Activated T-cell treated with anti-CD3 and anti-CD28 coated beads, Interleukin-2, amount 50 U/mL, for 48 hours (primary cell): ENCODE measurements at places on chromosomes 4 and X.

DNA sequence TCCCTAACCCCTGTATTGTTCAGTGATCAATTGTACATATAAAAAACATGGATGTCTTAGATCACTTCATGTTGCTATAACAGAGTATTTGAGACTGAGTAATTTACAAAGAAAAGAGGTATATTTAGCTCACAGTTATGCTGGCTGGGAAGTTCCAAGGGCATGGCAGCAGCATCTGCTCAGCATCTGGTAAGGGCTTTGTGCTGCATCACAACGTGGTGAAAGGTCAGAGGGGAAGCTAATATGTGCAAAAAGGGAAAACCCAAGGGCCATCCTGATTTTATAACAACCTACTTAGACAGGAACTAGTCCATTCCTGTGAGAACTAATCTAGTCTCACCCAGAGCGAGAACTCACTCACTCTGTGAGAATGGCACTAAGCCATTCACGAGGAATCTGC lies 128.2 kb upstream of the OTUD4 start:
- DNase-seq: no peak

GRCh38 chr4:107893171-107894137 lies 37.9 kb upstream of the CYP2U1 start:
- no peak for DNase-seq

DNA sequence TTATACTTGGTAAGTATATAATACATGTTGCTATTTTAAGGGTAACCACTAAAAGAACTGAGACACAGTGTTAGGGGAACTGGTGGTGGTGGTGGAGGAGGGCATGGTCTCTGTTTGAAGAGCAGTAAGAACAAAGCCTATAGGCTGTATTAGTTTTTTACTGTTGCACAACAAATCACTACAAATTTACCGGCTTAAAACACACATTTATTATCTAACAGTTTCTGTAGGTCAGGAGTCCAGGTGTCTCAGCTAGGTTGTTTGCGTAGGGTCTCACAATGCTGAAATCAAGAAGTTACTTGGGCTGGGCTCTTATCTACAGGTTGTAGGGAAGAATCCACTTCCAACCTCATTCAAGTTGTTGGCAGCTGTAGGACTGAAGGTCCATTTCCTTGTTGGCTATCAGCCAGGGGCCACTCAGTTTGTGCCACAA lies 52.6 kb downstream of the CASK start:
- no peak for DNase-seq

DNA sequence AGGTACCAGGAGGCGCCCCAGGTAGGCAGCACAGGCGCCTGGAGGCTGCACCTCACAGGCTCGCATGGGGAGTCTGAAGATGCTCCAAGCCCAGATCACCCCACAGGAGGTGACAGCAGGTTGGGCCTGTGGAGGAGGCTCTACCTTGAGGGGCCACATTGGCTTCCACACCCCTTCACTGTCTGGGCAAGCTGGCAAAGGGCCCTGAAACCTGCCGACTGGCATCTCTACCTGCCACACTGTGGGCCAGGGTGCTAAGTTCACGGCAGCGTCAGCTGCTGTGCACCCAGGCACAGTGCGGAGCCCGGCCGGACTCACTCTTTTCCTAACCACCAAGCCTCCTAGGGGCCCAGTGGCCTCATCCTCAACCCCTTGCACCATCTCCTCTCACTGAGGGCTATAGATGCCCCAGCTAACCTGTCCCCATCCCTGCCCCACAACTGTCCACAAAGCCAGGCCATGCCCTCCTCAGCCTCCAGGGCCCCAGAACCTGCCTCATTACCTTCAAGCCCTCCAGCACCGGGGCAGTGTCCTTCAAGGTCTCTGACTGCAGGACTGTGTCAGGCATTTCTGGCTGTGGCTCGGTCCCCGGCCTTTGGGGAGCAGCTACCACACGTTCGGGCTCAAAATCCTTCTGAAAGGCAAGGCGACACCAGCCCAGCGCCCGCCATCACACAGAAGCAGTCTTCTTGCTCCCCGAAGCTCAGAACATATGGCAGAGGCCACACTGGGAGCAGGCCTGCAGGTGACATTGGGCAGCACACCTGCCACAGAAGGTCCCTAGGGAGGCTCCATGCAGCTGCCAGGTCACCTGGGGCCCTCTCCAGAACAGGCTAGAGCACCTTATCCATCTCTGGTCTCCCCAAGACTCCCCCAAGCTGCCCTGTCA lies 28.8 kb downstream of the FGFR3 start:
- no peak for DNase-seq

- no peak for DNase-seq
Measured at GRCh38 chr4:174198396-174198795, 85.1 kb downstream of the FBXO8 start.

GRCh38 chr4:151184523-151185458 lies 85.4 kb downstream of the RPS3A start:
- DNase-seq: no peak

DNA sequence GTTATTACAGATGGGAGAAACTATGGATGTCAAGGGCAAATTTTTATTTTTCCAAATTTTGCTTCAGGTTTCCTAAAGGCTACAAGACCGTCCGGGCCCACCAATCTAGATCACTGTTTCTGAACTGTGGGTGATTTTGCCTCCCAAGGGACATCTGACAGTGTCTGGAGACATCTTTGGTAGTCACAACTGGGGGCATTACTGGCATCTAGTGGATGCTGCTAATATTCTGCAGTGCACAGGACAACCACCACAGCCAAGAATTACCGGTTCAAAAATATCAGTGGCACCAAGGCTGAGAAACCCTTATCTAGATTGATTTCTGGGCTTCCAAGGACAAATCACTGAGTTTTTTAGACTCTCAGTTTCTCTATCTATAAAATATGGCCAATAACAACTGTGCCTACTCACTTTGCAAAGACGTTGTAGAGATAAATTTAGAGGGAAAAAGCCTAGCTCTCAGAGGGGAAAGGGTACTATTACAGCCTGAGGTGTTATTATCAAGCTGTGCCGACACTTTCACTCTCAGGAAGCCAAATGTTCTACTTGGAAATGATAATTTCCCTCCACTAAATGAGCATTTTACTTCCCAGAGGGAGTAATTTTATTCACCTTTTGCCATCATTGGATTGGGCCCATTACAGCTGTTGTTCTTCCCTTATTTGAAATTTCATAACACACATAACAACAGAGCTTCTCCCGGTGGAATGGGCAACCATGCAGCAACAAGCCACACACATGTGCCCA lies 442.1 kb downstream of the CENPC start:
- no peak for DNase-seq

DNA sequence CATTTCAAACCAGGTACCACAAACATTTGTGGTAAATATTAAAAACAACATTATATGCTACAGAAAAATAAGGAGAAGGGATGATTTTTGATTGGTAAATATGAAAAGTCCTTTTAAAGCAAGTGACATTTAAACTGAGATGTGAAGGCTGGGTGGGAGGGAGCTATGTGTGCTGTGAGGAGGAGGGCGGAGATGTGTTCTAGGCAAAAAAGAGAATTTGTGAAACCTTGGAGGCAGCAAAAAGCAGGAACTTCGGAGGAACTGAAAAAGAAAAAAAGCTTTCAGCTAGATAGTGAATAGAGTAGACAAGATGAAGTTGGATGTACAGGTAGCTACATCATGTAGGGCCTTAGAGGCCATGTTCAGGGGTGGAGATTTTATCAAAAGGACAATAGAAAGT lies 10.1 kb upstream of the ARAP2 start:
- DNase-seq: no peak

DNA sequence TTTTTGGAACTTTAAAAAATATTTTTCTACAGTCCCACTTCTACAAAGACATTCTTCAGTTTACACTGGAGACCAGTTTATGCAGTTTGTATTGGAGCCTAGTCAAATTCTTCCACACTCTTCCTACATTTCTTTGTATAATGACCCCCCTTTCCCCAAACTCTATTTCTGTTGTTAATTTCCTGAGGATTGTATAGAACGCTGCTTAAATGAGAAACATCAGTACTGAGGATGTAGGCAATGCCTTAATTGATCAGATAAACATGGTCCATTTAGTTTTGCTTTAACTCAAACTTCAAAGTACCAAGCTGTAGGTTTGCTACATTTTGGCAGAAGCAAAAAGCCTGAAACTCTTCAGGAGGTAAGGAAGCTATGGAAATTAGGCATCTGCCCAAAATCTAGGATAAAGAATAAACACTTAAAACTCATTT lies 155.5 kb downstream of the SLC7A11 start:
- DNase-seq: no peak

GRCh38 chr4:41427931-41428600 lies 109.9 kb upstream of the LIMCH1 start:
- DNase-seq: no peak

- peak; percentile 81 for DNase-seq
Measured at GRCh38 chr4:129095811-129096454, at the start of gene C4orf33. Gene C4orf33, plus strand, starts transcription at chr4:129096152. Its CDS starts 6,459 bp downstream, at chr4:129102611.

GRCh38 chrX:122641826-122642225 lies 542.3 kb upstream of the GRIA3 start:
- no peak for DNase-seq

GRCh38 chr4:140243278-140243753 lies 89.3 kb upstream of the MAML3 start:
- no peak for DNase-seq

GRCh38 chrX:12932244-12932643 lies 25.8 kb downstream of the TLR8 start:
- no peak for DNase-seq

GRCh38 chr4:38738940-38739803 lies 43.6 kb downstream of the TLR10 start:
- no peak for DNase-seq

GRCh38 chr4:121989715-121990114 lies 37.9 kb upstream of the TRPC3 start:
- DNase-seq: no peak

- no peak for DNase-seq
Measured at GRCh38 chr4:184387351-184387750, 87.0 kb downstream of the IRF2 start.

GRCh38 chr4:52638717-52639116 lies 20.4 kb downstream of the USP46 start:
- DNase-seq: no peak

DNA sequence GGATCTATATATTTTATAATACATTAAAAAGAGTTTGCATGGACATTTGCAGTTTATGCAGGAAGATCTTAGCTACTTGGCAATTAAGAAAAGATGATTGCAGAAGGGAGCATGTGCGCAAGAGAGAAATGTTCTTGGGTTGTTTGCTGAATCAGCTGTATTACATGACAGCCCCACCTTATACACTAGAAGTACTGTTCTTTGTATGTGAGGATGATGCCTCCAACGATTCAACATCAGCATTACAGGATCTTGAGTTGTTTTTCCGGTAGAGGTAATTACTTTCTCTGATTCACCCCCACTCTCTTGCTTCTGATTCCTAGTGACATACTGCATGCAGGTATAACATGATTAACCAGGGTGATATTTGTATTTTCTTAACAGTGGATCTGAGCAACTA lies 140.8 kb downstream of the PCDH7 start:
- no peak for DNase-seq

DNA sequence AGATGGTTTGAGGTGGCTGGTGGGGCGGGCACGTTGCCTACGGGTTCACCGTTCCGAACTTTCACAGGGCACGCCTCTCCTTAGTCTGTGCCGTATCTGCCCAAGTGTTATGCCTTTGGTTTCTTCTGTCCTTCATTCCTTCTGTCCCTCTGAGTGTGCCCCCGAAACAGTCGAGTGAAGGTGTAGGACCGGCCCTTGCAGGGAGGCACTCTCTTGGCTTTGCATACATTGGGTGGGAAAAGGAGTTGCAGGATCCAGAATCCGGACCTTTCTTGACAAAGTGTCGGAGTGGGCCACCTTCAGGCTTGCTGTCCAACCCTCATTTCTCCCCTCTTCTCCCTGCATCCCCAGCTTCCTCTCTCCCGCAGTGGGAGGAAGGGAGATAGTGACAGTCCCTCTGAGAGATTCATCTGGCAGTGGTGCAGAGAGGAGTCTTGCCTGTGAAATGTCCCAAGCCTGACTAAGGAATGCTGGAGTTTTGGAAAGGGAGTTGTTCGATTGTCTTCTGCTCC lies 569 bp downstream of the ARFIP1 start:
- no peak for DNase-seq

DNA sequence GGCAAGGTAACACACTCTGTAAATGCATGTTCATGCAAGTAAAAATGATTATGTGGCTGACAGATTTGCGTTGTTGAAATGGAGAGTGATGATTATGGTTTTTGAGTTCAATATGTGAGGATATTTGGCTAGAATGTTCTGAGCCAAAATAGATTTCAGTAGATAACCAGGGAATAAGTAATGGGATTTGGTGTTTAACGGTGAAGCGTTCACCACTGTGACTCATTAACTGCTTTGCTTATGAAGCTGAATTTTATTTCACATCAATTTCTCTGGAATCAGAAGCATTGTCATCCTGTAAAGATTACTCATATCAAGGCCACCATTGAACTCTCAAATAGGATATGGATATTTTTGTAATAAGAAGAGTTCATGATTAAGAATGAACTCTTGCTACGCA lies 11.7 kb downstream of the AFP start:
- no peak for DNase-seq

- DNase-seq: no peak
Measured at GRCh38 chr4:125741825-125742452, 427.2 kb downstream of the FAT4 start.

- no peak for DNase-seq
Measured at GRCh38 chr4:139692309-139693012, 26.8 kb downstream of the MGST2 start.

DNA sequence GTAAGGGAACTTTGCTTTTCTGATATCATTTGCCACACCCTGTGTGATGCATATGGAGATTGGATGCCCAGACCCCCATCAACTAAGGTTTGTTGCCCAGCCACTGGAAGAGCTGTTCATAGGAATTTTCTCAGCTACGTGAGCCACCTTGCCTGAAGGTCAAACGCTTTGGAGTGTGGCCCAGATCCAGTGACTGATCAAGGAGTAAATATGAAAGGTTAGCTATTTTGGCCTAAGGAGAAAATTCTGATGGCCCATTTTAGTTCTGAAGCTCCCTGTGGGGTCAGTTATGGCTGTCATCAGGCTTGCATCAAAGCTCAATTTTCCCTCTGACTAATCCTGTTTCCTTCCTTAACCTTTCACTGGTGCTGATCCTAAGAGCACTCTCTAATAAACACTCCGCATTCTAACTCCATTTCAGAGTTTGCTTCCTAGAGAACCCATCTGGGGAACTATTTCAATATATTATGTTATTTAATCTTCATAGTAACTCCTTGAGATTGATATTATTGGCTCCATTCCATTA lies 407.7 kb downstream of the SPRY1 start:
- DNase-seq: no peak

DNA sequence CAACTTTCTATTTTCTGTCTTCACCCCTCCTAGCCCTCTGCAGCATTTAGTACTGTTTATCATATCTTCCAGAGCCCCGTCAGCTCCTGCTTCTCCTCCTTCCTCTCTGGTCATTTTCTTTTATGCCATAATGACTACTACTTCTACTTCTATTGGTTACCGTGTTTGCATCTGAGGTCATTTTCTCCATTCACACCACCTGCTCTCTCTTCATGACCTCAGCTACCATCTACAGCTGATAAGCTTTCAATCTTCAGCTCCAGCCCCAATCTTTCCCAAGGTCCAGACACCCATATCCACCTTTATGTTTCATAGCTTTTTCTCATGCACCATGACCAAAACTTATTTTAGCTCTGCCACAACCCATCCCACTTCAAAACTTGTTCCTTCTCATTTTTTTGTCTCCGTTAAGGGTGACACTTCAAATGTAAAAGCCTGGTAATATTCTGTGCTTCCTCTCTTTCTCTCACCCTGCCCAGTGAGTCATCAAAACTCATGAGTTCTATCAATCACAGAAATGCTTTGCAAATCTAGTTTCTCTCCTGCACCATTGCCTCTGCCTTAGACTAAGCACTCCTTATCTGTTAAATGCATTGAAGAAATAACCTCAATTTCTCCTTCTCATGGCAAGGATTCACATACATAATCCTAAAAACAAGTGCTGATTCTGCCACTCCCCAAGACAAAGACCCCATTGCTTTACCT lies 71.3 kb upstream of the IQCM start:
- no peak for DNase-seq
